Neural progenitor cell (in vitro differentiated cells): ENCODE measurements at places on chromosomes 4 and X. TPM values are rescaled to one million over a fixed set of nuclear protein-coding genes. Genes with fewer than 3 reads are reported as not detected.

- H3K36me3 ChIP-seq = no peaks in the 10 kb centered on the region
- no peak for DNase-seq
- H3K4me3 ChIP-seq = no peak overlapping the region
- peaks cover 6% of the 10 kb centered on the region for H3K4me1 ChIP-seq
- H3K27me3 ChIP-seq = no peaks in the 10 kb centered on the region
- no peak overlapping the region for H3K27ac ChIP-seq
These were observed 42.1 kb upstream of the HOPX start for GRCh38 chr4:56723201-56723605.

DNA sequence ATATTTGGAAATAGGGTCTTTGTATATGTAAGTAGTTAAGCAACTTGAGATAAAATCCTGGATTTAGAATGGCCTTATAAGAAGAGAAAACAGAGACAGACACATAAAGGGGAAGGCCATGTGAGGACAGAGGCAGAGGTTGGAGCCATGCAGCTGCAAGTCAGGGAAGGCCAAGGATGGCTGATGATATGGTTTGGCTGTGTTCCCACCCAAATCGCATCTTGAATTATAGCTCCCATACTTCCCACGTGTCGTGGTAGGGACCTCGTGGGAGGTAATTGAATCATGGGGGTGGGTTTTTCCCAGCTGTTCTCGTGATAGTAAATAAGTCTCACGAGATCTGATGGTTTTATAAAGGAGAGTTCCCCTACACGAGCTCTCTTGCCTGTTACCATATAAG, 76.3 kb downstream of the STK32B start:
- no peak overlapping the region for H3K4me3 ChIP-seq
- no peak overlapping the region for H3K27ac ChIP-seq
- no peak for DNase-seq
- H3K4me1 ChIP-seq = no peaks in the 10 kb centered on the region

DNA sequence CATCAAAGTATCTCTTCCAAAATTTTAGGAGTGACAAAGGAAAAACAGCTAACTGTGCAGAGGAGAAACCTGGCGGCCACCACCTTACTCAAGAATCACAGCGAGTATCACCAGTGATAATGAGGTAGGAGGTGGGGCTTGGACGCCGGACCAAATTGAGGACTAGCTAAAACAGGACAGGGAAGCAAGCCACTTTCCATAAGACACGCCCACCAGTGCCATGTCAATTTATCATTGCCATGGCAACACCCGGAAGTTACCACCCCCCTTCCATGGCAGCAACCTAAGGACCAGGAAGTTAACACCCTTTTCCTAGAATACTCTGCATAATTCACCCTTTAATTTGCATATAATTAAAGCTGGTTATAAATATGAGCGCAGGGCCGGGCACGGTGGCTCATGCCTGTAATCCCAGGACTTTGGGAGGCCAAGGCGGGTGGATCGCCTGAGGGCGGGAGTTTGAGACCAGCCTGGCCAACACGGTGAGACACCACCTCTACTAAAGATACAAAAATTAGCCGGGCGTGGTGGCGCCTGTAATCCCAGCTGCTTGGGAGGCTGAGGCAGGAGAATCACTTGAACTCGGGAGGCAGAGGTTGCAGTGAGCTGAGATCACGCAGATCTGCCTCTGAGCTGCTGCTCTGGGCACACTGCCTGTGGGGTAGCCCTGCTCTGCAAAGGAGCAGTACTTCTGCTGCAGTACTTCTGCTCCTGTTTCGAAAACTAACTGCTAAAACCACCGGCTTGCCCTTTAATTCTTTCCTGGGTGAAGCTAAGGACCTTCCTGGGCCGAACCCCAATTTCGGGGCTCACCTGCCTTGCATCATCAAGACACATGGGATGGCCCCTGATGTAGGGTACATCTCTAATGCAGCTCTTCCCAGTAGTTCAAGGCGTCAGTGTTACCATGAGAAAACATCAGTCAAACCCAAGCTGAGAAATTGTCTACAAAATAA, 116.7 kb downstream of the HMX1 start:
- H3K36me3 ChIP-seq = no peaks in the 10 kb centered on the region
- H3K4me3 ChIP-seq = no peak overlapping the region
- H3K27ac ChIP-seq = no peak overlapping the region
- H3K4me1 ChIP-seq = no peaks in the 10 kb centered on the region
- no peak for DNase-seq
- H3K27me3 ChIP-seq = peaks cover 7% of the 10 kb centered on the region

Gene ADH1A
- total RNA-seq = not detected in 2 replicates

Gene VSIG1
- 0.15 and 0.22 TPM in 2 replicates for total RNA-seq
